Breast epithelium (tissue), 4 donors: ENCODE measurements at places on chromosomes 5 and 9. TPM values are rescaled to one million over a fixed set of nuclear protein-coding genes. Genes with fewer than 3 reads are reported as not detected.

Gene LHX6
- 9.8 TPM for total RNA-seq

- no peak for DNase-seq
These were observed 24.3 kb upstream of the PRDM9 start for GRCh38 chr5:23483090-23483489.

GRCh38 chr5:30572279-30572678, 621.2 kb upstream of the CDH6 start:
- DNase-seq, result no peak

DNA sequence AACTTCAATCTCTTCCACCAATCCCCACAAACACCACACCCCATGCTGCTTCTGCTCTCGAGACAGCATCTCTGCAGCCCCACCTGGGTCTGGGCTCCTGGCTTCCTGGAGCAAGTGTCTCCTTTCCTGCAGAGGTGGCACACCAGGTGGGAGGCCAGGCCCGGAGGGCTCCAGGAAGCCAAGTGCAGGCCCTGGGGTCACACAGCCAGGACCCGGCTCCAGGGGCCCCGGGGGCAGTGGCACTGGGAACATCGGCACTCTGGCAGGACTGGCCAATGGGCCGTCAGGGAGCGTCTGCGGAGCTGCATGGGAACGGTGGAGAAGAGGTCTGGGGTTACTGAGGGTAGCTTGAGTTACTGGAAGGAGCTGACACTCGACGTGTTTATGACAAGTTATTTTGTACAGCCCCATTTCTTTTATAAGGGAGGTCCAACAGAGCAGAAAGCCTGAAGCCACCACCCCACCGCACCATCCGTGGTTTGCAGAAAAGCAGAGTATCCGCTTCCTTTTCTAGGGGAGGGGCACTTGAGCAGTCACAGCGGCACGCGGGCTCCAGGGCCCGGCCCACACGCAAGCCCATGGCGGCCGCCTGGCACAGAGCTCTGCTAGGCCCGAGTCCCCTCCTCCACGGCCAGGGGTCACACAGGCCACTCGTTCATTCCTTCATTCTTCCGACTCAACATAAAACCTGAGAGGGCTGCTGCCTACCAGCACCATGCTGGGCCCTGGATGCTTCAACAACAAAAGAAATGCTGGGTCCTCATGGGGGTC, 14.6 kb upstream of the INPP5E start:
- no peak for DNase-seq

- no peak for DNase-seq
These were observed 227.0 kb downstream of the ELAVL2 start for GRCh38 chr9:23598994-23599393.

DNA sequence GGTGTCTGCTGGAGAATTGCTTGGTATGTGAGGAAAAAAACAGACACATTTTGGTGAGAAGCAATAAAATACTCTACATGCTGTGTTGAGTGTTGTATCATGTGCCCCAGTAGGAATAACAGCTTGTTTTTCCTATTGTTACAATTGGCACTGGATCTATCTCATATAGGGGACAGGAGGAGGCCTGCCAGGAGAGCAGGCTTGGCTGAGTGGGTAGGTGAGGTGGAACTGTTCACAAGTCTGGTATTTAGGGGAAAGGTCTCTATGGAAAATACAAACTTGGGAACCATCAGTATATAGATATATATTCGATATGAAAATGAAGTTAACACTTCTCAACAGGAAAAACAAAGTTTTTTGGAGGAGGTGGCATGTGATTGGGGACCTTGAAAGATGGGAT, 9.5 kb upstream of the SH3TC2 start:
- DNase-seq, result no peak

- no peak for DNase-seq
These were observed 834.2 kb upstream of the DMAC1 start for GRCh38 chr9:8633784-8634183.
